ENCODE measurements at places on chromosomes 2 and 18.

DNA sequence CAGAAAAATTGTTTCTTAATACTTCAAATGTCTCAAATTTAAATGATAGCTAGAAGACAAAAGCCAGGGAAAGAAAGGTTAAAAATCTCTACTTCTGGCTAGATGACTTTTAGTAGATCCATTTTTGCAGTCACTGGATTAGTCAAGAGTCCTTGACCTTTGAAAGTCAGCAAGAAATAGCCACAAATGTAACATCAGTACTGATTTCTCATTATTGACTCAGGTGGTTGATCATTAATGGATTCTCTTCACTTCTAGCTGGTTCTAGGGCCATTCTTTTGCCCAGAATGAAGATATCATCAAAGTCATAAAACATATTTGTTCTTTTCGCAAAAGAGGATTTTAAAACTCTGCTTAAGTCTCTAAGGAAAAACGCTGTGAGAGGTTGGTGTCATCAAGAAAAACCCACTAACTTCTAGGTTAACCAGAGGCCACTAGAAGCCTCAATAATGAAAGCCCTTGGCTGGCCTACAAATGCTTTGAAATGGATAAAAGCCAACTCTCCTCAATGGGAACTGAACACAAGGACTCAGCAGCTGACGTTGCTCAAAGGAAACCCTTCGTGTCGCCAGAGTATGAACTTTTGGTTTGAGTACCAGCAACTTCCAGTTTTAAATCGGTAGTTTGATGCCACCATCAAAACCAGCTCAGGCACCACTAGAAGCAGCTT is 66.3 kb downstream of the IRS1 start:
- no peak for DNase-seq

- no peak for DNase-seq
Measured at GRCh38 chr2:64652231-64653108, 1.2 kb downstream of the SERTAD2 start.

GRCh38 chr2:236078297-236079255 is 89.6 kb downstream of the GBX2 start:
- no peak for DNase-seq

DNA sequence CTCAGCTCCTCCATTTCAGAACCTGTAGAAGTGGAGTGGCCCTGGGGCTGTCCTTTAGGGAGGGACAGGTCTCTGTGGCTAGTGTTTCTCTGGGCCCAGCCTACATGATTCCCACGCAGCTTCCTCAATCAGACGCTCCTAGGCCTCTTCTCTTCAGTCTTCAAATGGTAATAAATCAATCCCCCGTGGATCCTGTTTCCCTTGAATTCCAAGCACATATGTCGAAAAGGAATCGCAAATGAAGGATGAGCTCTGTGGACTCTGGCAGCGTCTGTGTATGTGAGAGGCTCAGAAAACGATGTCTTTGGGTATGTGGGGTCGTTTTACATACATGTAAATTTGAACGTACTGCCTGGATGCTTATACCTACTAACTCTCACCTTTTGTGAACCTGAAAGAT is 98.5 kb upstream of the ST8SIA3 start:
- DNase-seq: no peak

DNA sequence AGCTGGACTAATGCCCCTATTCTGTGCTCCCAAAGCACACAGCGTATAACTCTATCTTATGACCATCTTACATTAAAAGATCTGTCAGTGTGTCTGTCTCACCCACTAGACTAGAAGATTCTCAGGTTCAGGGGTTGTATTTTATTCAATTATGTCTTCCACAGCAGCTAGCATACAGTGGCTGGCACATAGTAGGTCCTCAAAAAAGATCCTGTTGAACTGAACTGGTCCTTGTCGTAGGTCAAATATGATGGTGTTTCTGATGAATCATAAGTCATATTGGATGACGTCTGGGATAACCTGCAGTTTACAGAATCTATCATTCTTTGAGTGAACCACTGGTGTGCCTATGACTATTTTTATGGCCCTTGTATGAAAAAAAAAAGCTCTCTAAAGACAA is 11.3 kb upstream of the TTC39C start:
- DNase-seq: no peak

- DNase-seq: no peak
Measured at GRCh38 chr2:111135910-111136297, 15.2 kb downstream of the BCL2L11 start.

DNA sequence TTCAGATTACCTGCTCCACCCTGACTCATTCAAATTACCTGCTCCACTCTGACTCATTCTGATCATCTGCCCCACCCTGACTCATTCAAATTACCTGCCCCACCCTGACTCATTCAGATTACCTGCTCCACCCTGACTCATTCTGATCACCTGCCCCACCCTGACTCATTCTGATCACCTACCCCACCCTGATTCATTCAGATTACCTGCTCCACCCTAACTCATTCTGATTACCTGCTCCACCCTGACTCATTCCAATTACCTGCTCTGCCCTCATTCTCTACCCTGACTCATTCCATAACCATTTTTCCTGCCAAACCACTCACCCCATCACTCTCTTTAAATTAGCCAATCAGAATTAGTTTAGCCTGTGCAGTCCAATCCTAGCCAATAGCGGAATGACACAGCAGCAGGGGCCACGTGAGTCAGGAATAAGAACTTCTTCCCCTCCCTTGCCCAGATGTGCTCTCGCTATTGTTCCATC is 26.2 kb downstream of the CFAP53 start:
- no peak for DNase-seq

DNA sequence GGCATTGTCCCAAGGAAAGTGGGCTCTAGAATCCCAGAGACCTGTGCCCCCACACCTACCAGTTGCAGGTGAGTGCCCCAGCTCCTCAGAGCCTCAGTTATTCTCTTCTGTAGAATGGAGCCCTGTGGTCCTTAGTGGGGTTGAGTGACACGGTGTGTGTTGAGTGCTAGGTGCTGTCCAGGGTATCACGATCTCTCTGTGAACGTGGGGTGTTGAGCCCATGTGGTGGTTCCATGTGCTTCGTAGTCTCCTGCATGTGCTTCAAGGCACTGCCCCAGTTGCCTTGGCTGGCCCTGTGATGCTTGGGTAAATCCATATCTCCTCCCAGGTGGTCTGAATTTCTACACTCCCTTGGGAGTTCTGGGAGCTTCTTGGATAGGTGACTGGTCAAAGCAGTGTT is 54.9 kb downstream of the SH3RF3 start:
- no peak for DNase-seq

GRCh38 chr2:63643486-63643885 is 54.7 kb downstream of the MDH1 start:
- no peak for DNase-seq

- DNase-seq: no peak
Measured at GRCh38 chr2:124778076-124778475, 753.0 kb downstream of the CNTNAP5 start.

- no peak for DNase-seq
Measured at GRCh38 chr2:111662771-111663470, 221.1 kb downstream of the ANAPC1 start.

DNA sequence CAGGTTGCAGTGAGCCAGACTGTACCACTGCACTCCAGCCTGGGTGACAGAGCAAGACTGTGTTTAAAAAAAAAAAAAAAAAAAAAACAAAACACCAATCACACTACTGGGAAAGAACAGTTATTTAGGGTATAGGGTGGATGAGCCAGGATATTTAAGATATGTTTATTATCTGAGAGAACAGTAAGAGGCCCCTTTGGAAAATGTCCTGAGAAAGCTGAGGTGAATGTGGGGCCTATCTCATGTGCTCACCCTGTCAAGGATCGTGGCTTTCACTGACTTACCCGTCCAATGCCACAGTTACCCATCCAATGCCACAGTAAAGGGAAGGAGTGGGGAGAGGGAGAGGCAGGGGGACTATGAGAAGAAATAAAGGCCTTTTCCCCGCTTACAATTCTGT is 19.9 kb upstream of the ENOSF1 start:
- DNase-seq: no peak

GRCh38 chr2:137250401-137250800 is 485.1 kb downstream of the THSD7B start:
- no peak for DNase-seq

DNA sequence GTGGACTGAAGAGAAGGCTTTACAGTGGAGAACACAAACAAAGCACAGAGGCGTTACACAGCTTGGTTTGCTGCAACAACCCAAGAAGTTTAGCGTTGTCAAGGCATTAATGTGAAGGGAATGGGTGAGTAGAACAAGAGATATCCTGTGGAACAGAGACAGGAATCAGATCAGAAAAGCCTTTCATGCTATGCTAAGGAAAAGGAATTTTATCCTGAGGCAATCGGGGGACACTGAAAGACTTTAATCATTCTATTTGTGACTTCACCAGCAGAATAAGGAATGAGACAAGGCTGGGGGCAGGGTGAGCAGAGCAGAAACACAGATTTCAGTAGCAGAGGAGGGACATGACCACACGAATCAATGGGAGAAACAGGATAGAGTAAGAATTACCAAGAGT is 600.7 kb downstream of the IRS1 start:
- DNase-seq: no peak

GRCh38 chr2:234330902-234331301 is 166.0 kb downstream of the ARL4C start:
- DNase-seq: no peak

DNA sequence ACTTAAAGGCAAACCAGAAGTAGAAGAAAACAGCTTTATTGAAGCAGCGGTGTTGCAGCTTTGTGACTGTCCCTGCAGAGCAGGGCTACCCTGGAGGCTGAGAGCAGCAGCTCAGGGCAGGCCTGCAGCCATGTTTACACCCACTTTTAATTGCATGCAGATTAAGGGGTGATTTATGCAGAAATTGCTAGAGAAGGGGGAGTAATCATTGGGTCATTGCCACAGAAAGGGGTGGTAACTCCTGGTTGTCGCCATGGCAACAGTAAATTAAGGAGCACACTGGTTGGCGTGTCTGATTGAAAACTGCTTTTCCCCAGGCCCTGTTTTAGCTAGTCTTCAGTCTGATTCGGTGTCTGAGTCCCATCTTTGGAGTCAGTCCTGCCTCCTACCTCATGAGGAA is 195.4 kb upstream of the HDAC4 start:
- no peak for DNase-seq

GRCh38 chr18:47748847-47749599 is 181.4 kb downstream of the SMAD2 start:
- peak; percentile 81 for DNase-seq

- no peak for DNase-seq
Measured at GRCh38 chr18:48162956-48163737, 232.7 kb upstream of the SMAD2 start.

DNA sequence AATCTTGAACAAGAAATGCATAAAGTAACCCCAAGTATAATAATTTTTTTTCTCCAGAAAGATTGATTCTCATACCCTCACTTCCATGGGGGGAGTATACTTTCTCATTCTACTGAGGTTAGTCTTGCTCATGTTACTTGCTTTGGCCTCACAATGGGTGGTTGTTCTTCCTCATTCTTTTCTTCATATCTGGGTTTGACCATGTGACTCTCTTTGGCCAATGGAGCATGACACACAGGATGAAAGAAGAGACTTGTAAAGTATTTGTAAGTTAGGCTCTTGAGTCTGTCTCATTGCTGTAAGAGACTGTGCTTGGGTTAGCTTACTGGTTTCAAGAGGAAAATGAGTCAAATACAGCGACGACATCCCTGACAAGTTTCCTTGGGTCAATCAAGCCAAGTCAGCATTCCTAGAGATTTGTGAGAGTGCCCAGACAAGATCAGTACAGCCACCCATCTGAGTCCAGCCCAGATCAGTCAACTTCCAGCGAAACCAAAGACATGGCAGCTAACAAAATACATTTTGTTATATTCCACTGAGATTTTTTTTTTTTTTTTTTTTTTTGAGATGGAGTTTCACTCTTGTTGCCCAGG is 970.2 kb downstream of the BCL11A start:
- no peak for DNase-seq

Measured in naive thymus-derived CD8-positive, alpha-beta T cell (primary cell).